ENCODE measurements at places on chromosomes 3 and 15. TPM values are rescaled to one million over a fixed set of nuclear protein-coding genes. Genes with fewer than 3 reads are reported as not detected.

P2RY13 gene
- polyA plus RNA-seq: 3.9 TPM

MANF gene
- 28.2 TPM for polyA plus RNA-seq

TOMM70 gene
- 28.0 TPM for polyA plus RNA-seq

DNAH1 gene
- polyA plus RNA-seq: 1.2 TPM

ANKRD34C gene
- polyA plus RNA-seq: not detected

HTR3E gene
- polyA plus RNA-seq: 1.2 TPM

WDR76 gene
- polyA plus RNA-seq: 2.5 TPM

KBTBD13 gene
- polyA plus RNA-seq: not detected
